NCI-H446 (cell line): ENCODE measurements at places on chromosomes 4 and X.
A peak's percentile ranks its signal among the peaks of the same experiment; 100 is the strongest.

DNA sequence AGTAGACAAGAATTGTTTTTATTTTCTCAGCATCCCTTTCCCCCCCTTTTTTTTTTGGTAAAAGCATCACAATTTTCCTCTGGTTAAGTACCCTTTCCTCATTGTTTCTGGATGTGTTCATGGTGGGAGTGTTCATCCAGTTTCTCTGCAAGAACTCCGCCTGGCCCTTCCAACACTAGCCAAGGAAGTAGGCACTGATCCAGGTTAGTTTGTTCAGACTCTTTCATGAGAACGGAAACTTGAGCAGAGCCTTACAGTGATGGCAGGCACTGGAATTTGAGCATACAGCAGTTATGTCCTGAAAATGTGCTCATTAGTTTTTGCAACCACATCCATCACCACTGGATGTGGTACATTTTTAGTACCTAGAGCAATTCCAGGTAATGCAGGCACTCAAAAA, 336.1 kb upstream of the BOD1L1 start:
- no peak for DNase-seq

DNA sequence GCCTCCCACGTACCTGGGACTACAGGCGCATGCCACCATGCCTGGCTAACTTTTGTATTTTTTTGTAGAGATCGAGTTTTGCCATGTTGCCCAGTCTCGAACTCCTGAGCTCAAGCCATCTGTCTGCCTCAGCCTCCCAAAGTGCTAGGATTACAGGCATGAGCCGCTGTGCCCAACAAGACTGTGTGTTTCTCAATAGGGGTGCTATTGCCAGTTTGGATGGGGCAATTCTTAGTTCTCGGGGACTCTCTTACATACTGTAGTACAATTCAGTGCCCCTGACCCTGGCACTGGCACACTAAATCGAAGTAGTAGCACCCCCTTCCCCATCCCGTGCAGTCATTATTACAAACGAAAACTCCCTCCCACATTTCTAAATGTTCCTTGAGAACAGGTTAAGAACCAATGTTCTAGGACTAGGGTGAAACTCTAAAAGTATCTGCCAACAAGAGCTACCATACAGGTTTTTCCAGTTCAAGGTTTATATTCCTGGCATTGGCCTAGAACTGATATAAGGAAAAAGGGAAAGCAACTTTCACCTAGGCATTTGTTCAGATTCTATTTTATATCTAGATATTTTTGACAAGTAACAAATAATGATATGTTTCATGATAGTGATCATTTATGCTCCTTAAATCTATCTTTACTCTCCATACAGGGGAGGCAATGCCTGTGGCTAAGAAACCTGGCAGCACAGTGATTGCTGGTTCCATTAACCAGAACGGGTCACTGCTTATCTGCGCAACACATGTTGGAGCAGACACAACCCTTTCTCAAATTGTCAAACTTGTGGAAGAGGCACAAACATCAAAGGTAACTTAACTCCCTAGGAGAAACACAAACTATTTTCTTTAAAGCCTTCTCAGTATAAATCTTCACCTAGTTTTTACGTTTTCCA, 50.4 kb upstream of the PGAM4 start:
- DNase-seq = no peak

- no peak for DNase-seq
Measured at GRCh38 chr4:121943941-121944340, 7.9 kb downstream of the TRPC3 start.

DNA sequence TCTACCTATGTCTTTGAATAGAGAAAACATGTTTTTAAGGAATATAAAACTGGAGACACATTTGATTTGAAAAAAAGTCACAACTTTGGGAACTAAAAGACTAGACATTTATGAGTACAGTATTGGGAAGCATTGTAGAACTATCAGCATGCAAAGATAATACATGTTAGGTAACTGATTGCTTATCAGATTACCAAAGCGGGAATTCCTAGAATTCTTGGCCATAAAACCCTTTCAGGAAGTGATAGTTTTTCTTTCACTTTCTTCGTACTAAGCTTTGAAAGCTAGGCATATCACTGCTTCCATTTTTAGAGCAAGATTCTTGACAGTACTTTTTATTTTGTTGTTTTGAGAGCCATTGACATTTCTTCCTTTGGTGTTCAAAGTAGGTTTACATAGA, 646.6 kb upstream of the PITX2 start:
- no peak for DNase-seq

GRCh38 chr4:20326977-20327376, 75.3 kb downstream of the SLIT2 start:
- DNase-seq = no peak

GRCh38 chr4:107349266-107349665, 313.2 kb upstream of the DKK2 start:
- DNase-seq = no peak

- no peak for DNase-seq
Measured at GRCh38 chr4:125004676-125005075, 292.1 kb upstream of the ANKRD50 start.

DNA sequence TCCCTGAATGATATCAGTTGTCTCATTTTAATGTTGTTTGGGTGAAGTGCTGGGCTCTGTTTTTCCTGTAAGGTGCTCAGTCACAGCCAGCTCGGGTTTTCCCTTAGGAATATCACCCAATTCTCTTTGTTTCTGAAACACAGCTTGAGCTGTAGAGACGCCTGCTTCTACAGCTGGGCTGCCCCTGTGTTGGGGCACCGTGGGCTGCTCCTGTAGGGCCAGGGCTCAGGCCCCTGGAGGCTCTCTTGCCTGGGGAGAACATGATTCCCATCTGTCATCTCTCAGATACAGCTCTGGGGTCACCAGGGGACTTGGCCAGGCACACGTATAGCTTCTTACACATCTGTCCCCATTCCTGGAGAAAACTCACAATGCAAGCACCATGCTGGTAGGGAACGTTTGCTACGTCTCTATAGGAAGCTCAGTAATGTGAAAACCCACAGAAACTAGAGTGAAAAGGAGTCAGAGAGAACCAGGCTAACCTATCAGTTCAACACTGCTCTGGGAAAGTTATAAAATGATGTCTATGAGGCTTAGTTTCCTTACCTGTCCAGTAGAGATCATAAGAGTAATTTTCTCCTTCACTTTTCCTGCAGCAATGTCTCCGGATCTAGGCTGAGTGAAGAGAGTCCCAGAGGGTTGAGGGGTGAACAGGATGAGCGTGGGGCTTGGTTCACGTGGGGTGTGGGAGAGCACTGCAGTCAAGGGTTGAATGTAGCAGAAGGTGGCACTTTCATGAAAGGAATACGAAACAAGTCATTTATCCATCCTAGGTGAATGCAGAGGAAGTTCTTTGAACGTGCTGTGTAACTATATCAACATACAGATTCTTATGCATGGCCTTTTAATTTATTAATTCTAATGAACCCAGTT, 14.5 kb downstream of the FHDC1 start:
- no peak for DNase-seq

DNA sequence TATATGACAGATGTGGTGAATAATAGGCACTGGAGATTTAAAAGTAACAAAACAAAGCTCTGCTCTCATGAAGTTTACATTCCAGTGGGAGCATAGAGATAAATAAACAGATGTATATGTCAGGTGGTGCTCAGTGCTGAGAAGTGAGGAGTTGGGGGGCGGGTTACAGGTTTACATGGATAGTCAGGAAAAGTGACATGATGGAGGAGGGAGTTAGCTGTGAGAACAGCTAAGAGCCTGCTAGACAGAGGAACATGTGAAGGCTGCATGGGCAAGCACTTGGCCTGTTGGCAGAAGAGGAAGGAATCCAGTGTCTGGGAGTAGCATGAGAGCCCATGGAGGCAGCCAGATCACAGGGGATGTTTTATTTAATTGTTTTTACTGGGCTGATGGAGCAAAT, 10.2 kb upstream of the TMEM156 start:
- DNase-seq = no peak

DNA sequence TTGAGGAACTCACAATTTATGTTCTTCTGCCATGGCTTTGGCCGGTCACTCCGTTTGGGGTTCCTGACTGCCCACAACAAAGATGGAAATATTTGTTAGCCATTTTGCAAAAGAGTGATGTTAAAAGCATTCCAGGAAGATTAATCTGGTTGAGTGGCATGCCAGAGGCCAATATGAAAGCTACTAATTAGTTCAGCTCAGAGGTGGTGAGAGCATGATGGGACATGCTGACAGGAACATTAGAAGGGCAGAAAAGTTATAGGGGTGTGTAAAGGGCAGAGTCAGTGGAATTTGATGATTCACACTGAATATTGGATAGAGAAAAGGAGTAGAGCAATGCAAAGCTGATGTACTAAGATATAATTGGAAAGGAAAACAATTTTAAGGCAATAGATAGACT, 94.4 kb downstream of the TLL1 start:
- DNase-seq = no peak

GRCh38 chr4:157048248-157048647, 27.7 kb upstream of the GLRB start:
- peak; percentile 85 for DNase-seq
